Activated CD4-positive, CD25-positive, alpha-beta regulatory T cell (primary cell): ENCODE measurements at places on chromosomes 1 and 21.

DNA sequence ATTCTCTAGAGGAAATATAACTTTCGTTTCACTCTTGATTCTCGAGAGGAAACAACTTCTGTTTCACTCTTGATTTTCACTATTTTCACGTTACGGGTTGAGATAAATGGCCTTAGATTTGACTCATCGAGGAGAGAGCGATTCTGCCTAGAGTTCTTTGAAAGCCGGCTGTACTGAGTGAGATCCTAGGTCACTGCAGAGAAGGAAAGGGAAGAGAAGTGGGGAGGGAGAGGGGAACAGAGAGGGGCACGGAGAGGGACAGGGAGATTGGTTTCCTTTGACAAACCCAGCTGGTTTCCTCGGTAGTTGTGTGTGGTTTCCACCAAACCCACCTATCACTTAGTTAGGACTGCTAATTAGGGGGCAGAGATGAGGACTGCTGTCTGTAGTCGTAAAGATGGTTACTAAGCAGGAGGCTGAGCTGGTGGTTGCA, 21.6 kb upstream of the GPR137B start:
- DNase-seq = no peak

- peak; percentile 61 for DNase-seq
These were observed 51.4 kb downstream of the KIF21B start for GRCh38 chr1:200971955-200972711.

DNA sequence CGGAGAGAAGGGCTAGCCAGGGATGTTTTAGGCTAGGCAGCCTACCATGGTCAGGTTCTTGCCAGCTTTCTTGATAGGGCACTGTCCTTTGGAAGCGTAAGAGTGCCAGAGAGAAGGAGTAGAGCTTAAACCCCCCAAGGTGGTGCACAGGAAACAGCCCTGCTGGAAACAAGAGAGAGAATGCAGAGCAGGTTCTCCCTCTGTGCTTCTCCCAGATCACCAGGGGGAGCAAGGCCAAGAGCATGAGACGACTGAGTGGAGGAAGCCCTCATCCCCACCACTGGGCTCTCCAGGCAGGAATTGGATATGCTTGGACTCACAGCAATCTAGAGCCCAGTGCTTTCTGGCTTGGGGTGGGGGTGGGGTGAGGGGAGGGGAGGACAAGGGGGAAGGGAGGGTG, 49.8 kb downstream of the ATP2B4 start:
- DNase-seq = no peak

GRCh38 chr1:10629091-10629815, 154.5 kb downstream of the PEX14 start:
- DNase-seq = no peak

- DNase-seq = no peak
These were observed 47.4 kb downstream of the CAPZB start for GRCh38 chr1:19437891-19438294.

GRCh38 chr1:167707942-167708341, 13.8 kb upstream of the MPZL1 start:
- no peak for DNase-seq

GRCh38 chr1:223001653-223002634, 141.1 kb downstream of the TLR5 start:
- no peak for DNase-seq

DNA sequence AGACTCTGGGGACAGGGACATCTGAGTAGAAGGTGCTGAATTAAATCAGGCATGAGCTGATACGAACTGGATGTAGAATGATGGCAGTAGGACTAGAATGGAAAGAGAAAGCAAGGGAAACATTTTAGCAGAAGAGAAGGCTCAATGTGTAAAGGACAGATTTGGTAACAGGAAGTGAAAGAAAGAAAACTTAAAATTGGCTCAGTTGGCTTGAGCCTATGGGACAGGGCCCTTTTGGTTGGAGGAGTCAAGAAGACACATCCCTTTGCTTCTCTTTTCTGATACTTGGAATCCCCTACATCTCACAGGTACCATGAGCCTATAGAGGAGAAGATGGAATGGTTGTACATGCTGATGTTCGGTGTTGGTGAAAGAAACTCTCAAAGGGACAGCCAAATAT, 300.6 kb upstream of the PLXNA2 start:
- DNase-seq = no peak

- no peak for DNase-seq
These were observed 802.8 kb upstream of the CXADR start for GRCh38 chr21:16709866-16710550.

DNA sequence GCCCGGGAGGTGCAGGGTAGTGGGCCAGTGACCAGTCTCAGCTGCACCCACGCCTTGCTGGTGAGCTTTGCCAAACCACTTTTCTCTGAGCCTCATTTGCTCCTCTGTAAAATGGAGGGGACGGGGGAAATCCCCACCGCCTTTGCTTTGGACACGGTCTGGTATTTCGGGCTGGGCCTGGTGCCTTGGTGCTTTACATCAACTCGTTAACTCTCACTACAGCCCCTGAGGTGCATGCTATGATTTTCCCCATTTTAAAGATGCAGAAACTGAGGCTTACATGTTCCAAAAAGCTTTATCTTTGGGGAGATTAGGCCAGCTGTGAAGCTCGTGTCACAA, 116.1 kb upstream of the RUNX3 start:
- no peak for DNase-seq

DNA sequence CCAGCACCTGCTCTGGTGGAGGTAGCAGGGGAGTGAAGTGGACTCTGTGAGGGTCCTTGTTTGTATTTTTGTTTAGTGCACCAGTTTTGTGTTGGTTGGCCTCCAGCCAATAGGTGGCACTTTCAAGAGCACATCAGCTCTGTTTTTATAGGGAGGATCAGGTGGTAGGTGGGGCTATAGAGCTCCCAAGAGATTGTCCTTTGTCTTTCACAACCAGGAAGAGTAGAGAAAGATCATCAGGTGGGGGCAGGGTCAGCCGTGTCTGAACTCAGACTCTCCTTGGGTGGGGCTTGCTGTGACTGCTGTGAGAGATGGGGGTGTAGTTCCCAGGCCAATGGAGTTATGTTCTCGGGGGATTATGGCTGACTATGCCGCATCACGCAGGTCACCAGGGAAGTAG, 159.8 kb downstream of the ZNF326 start:
- no peak for DNase-seq

GRCh38 chr1:228818928-228819630, 83.8 kb downstream of the RHOU start:
- no peak for DNase-seq

DNA sequence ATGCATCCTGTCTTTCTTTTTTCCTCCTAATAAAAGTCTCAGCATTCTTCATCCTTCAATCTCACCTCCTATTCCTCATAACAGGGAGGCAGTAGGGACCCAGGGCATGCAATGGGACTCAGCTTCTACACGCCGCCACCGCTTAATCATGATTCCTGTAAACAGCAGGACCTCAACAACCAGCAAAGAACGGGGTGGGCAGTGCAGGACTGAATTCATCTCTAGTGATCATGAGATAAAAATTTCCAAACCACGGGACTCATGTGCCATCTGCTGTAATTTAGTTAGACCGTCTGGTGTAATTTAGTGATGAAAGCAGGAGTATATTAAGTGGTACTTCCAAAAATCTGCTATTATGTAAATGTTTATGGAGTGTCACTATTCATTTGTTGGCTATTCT, 5.4 kb downstream of the PRAMEF12 start:
- DNase-seq = no peak

DNA sequence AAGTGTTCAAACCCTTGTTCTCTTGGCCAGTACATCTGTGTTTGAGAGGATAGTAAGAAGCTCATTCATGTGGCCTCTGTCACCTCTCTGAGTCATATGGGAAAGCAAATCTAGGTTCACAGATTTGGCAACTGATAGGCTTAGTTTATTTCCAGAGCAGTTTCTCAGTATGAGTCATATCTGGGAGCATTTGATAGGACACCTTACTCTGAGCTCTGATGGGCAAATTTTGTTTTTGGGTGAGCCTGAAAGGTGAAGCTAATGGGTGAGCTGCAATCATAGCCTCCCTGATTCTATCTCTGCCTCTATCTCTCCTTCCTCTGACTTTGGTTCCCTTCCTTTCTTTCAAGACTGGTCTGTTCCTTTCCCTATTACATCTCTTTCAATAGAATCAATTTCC, 134.4 kb downstream of the S1PR1 start:
- no peak for DNase-seq

GRCh38 chr1:46686255-46686654, 14.6 kb downstream of the TEX38 start:
- DNase-seq = no peak

DNA sequence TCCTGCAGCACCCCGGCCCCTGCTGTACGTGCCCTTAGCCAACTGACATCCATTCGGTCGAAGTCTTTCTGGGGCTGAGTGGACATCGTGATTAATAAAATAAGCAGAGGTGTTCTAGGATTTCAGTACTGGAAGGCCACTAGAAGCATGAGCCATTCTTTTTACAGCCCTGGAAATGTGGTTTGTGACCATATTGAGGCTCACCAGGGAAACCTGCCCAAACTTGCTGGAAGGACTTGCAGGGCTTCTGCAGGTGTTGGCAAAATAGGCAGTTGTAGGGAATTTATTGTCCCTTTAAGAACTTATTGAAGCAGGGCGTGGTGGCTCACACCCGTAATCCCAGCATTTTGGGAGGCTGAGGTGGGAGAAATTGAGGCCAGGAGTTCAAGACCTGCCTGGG, 80.8 kb downstream of the DOP1B start:
- DNase-seq = no peak

GRCh38 chr1:69511426-69512192, 56.1 kb upstream of the LRRC7 start:
- DNase-seq = no peak

GRCh38 chr1:184986250-184986649, 11.9 kb upstream of the NIBAN1 start:
- DNase-seq = no peak

- no peak for DNase-seq
These were observed 116.5 kb upstream of the IRF2BP2 start for GRCh38 chr1:234726359-234726943.

- no peak for DNase-seq
These were observed 4.9 kb downstream of the MOB3C start for GRCh38 chr1:46611691-46612221.

DNA sequence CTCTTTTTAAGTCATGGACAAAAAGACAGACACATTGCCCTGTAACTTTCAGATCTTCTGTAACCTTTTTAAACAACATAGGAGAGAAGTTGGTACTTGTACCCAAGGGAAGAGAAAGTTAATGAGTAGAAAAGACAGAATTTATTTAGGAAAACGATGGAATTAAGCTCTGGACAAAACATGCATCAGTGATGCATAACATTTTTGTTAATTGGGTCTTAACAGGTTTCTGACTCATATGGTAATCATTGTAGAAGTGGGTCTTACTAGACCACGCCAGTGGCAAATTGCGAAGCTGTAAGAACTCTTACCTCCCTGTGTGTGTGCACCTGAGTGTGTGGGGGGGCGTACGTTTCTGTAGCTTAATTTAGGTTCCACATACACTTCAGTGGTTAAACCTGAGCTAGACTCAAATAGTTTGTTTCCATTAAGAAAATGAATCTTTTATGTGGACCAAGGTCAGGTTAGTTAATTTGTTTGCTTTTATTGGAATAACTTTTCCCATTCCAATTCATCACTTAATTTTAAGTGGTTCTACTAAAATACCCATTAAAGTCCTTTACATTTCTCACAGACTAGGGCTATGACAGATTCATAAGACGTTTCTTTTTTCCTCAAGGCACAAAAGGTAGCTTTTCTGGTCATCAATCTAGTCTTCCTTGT, 48.1 kb downstream of the NFIA start:
- DNase-seq = no peak

- no peak for DNase-seq
These were observed 36.6 kb upstream of the ZFP69B start for GRCh38 chr1:40413527-40414252.
